Stomach (tissue), 19 donors: ENCODE measurements at places on chromosomes 13 and 19. TPM values are rescaled to one million over a fixed set of nuclear protein-coding genes. Genes with fewer than 3 reads are reported as not detected.

- H3K27me3 ChIP-seq, result no peaks in the 10 kb centered on the region
- H3K36me3 ChIP-seq, result peaks cover 5% of the 10 kb centered on the region
- no peaks in the 10 kb centered on the region for H3K4me1 ChIP-seq
Observed at GRCh38 chr13:49436890-49437289, 7.0 kb downstream of the CAB39L start.

DNA sequence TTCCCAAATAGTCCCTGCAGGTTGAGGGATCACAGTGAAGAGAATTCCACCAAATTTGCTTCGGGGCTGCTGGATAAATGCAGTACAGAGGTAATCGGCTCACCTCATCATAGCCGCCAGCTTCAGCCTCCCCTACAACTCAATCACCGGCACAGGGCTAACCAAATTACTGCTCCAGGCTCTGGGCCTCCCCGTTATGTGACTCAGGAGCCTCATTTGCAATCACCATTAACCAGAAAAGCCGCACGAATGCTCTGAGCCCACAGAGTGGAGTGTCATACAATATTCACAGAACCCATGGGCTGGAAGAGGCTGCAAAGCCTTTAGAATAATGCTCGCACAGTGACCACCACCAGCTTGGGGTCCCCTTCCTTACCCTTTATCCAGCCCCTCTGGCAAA is 4.9 kb downstream of the SIAH3 start:
- no peak for DNase-seq
- H3K27ac ChIP-seq, result no peak overlapping the region
- peaks cover 36% of the 10 kb centered on the region for H3K4me1 ChIP-seq

GRCh38 chr19:12425236-12425887 is 15.5 kb downstream of the ZNF443 start:
- no peak for DNase-seq
- H3K36me3 ChIP-seq, result peaks cover under 1% of the 10 kb centered on the region
- no peaks in the 10 kb centered on the region for H3K4me1 ChIP-seq
- no peak overlapping the region for H3K4me3 ChIP-seq
- no peaks in the 10 kb centered on the region for H3K27me3 ChIP-seq

DNA sequence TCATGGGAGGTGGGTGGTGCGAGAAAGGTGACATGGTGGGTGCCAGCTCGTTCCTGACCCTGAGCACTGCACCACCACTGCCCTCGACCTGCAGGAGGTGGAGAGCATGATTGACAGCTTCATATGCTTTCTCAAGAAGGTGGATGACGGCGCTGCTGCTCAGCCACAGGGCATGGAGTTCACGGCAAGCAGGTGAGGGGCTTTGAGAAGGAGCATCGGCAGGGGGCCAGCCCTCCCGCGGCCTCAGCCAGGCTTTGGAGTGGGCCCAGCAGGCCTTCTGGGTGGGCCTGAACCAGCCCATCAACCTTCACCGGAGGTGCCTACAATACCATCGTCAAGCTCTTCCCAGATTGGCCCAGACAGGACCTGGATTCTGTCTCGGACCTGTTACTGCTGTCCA is 18.9 kb upstream of the ZNF14 start:
- no peak for DNase-seq
- no peak overlapping the region for H3K27ac ChIP-seq
- no peaks in the 10 kb centered on the region for H3K27me3 ChIP-seq
- H3K4me3 ChIP-seq, result no peak overlapping the region
- no peaks in the 10 kb centered on the region for H3K4me1 ChIP-seq

GRCh38 chr13:25241007-25241406 is 46.3 kb downstream of the MTMR6 start:
- H3K27me3 ChIP-seq, result no peaks in the 10 kb centered on the region
- no peak for DNase-seq
- H3K36me3 ChIP-seq, result no peaks in the 10 kb centered on the region

DNA sequence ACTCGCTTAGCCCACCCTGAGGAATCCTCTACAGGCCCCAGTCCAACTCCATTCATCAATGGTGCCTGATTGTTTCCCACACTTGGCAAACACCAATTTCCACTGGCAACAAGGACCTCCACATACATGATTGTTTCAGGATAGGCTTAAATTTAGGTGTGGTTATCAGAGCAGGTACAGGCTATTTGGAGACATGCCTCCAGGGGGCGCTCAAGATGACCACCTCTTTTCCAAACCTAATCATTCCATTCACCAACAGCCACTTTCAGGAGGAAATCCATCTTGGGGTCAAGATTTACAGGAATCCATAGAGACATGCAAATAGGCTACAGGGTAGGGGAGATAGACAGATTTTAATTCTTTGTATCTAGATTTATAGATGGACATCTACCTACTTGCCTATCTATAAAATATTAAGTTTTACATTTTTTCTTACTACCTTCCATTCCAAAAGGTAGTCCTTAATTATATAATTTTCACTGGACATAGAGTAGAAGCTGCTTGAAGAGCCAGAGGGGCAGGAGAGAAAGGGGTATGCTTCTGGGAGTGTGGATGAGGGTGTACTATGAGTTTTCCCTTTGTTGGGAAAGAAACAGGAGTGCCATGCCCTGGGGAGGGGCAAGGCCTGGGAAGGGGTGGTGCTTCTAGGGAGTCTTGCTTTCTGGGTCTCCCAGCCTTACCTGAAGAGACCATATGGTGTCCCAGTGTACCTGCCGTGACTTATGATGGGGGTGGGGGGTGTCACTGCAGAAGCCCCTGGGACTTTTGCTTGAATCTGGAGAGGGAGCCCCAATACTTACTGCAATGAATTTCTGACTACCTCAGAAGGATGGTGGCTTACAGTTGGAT is 14.1 kb upstream of the PCDH8 start:
- H3K27ac ChIP-seq, result no peak overlapping the region
- H3K36me3 ChIP-seq, result no peaks in the 10 kb centered on the region
- H3K27me3 ChIP-seq, result peaks cover 7% of the 10 kb centered on the region
- H3K4me1 ChIP-seq, result no peaks in the 10 kb centered on the region

DNA sequence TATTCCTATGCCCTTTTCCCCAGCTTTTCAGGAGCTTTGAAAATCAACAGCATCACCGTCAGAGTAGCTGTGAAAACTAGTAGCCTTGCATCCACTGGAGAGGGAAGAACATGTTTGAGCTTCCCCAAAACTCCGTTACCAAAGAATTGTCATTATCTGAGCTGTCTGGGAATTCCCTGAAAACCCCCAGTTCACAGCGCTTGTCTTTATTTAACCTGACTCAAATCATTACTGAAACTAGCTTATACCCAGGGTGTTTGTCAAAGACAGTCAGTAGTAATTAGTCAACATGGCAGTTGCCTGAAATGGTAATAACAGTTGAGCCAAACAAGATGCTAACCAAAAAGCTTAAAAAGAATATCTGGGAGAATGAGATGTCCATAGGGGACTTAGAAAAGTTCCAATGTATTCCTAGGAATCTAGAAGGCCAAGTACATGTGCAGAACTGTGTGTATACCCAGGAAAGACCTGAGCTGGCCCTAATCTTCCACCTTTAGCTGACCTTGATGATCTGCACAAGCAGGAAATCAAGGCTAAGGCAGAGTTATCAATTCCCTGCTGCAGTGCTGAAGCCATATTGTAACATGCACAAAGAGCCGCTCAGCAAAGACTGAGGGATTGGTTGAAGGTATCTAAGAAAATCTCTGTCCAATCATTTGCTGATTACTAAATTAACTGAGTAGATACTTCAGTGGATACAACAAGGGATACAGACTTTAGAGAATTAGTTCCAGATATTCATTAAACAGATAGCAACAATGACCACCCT is 130.8 kb downstream of the KL start:
- H3K36me3 ChIP-seq, result peaks cover 4% of the 10 kb centered on the region
- DNase-seq, result no peak
- no peak overlapping the region for H3K27ac ChIP-seq
- no peaks in the 10 kb centered on the region for H3K4me1 ChIP-seq

GRCh38 chr13:48637601-48638000 is 16.1 kb upstream of the CYSLTR2 start:
- DNase-seq, result no peak
- no peaks in the 10 kb centered on the region for H3K27me3 ChIP-seq
- no peak overlapping the region for H3K4me3 ChIP-seq
- H3K4me1 ChIP-seq, result no peaks in the 10 kb centered on the region

GRCh38 chr19:42074513-42075363 is 1.2 kb upstream of the ZNF574 start:
- peaks cover 41% of the 10 kb centered on the region for H3K4me1 ChIP-seq
- DNase-seq, result peak; percentile 75
- peak overlapping the region; percentile 72 for H3K4me3 ChIP-seq
- peaks cover 8% of the 10 kb centered on the region for H3K27me3 ChIP-seq

DNA sequence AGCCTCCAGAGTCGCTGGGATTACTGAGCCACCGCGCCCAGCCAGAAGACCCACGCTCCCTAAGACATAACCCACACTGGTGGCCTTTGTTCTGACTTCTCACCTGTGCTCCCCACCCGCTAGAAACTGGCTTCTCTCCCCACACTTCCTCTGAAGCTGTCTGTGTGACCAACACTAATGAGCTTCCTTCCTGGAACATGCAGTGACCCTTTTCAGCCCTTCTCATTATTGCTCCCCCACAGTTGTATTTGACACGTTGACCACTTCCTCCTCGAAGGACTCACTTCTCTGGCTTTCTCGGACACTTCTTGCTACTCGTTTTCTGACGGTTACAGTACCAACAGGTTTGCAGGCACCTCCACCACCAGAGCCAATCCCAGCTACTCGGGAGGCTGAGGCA is 10.9 kb downstream of the NCR1 start:
- H3K4me3 ChIP-seq, result no peak overlapping the region
- H3K27me3 ChIP-seq, result no peaks in the 10 kb centered on the region
- no peak overlapping the region for H3K27ac ChIP-seq
- no peak for DNase-seq

GRCh38 chr19:30669329-30670010 is 297.3 kb downstream of the ZNF536 start:
- H3K4me1 ChIP-seq, result peaks cover 3% of the 10 kb centered on the region
- H3K36me3 ChIP-seq, result no peaks in the 10 kb centered on the region
- H3K27me3 ChIP-seq, result peaks cover 45% of the 10 kb centered on the region
- peak; percentile 84 for DNase-seq
- H3K27ac ChIP-seq, result no peak overlapping the region

DNA sequence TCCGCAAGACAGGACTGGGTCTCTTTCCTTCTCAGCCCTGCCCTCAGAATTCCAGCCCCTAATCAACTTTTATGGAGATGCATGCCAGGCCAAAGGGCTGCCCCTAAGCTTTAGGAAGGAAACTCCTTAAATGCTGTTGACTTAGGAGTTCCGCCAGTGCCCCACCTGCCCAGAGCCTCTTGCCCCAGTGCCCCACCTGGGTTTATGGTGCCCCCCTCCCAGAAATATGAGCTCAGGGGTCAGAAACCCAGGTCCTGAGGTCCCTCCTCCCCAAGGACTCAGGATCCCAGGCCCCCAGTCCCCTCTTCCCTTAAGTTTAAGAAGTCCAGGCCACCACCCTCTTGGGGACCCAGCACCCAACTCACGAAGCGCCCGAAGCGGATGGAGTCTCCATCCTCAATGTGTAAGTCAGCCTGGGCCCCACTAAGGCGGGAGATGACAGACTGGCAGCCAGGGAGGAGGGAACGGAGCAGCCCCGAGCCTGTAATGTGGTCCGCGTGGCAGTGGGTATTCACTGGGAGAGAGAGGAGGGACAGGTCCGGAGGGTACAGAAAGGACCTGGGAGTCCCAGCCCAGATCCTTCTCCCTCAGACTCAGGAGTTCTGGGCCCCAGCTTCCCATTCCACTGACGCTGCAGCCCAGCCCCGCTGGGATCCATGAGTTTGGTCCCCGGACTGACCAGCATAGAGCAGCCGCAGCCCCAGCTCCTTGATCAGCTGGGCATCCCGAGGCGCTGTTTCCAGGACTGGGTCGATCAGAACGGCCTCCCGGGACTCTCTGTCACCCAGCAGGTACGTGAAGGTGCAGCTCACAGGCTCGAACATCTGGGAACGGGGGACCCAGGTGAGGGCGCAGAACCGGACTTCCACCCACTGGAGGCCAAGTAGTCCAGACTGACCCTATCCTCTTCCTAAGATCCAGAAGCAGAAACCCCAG is 897 bp downstream of the ETHE1 start:
- peak overlapping the region; percentile 96 for H3K4me3 ChIP-seq
- H3K4me1 ChIP-seq, result peaks cover 17% of the 10 kb centered on the region
- H3K36me3 ChIP-seq, result no peaks in the 10 kb centered on the region
- H3K27me3 ChIP-seq, result no peaks in the 10 kb centered on the region
- peak; percentile 38 for DNase-seq

- H3K4me1 ChIP-seq, result no peaks in the 10 kb centered on the region
- no peak for DNase-seq
- no peak overlapping the region for H3K27ac ChIP-seq
- H3K27me3 ChIP-seq, result no peaks in the 10 kb centered on the region
Observed at GRCh38 chr13:38519229-38519911, 167.5 kb upstream of the FREM2 start.

GRCh38 chr13:91236921-91237320 is 110.6 kb upstream of the MIR17HG start:
- no peak for DNase-seq
- H3K27ac ChIP-seq, result no peak overlapping the region
- no peaks in the 10 kb centered on the region for H3K27me3 ChIP-seq
- H3K36me3 ChIP-seq, result no peaks in the 10 kb centered on the region

DNA sequence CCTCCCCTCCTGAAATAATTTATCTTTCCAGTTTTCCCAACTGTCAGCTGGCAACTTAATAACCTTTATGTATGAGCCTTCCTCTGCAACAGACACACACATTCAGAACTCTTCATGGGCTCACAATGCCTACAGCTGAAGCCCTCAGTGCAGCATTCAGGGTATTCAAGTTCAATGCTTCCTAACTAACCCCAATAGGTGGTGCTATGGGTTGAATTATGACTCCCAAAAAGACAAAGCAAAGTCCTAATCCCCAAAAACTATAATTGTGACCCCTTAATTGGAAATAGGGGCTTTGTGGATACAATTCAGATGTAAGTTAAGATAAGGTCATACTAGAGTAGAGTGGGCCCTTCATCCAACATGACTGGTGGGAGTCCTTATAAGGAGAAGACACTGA is 202.2 kb downstream of the SUCLA2 start:
- no peaks in the 10 kb centered on the region for H3K27me3 ChIP-seq
- DNase-seq, result no peak
- H3K36me3 ChIP-seq, result no peaks in the 10 kb centered on the region
- H3K27ac ChIP-seq, result no peak overlapping the region

DNA sequence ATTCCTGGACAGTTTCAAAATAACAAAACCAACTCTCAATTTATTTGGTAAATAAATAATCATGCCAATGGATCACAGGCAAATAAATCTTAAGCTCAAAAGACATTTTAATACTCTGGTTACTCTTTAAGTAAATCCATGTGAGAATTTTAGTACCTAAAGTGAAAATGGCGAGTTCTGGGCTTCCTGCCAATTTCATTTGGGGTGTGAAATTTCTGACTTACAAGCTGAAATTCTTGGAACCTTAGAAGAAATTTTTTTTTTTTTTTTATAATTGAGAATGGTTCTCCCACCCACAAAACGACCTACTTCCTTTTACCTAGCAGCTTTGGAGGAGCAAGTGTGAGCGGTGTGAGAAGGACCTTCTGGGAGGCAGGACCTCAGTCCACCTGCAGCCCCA is 354.5 kb upstream of the NBEA start:
- DNase-seq, result peak; percentile 21
- no peak overlapping the region for H3K27ac ChIP-seq
- no peak overlapping the region for H3K4me3 ChIP-seq

GRCh38 chr19:16429066-16429758 is 42.6 kb downstream of the EPS15L1 start:
- H3K27ac ChIP-seq, result no peak overlapping the region
- H3K4me3 ChIP-seq, result no peak overlapping the region
- peak; percentile 61 for DNase-seq
- peaks cover 52% of the 10 kb centered on the region for H3K36me3 ChIP-seq
- H3K27me3 ChIP-seq, result no peaks in the 10 kb centered on the region
- no peaks in the 10 kb centered on the region for H3K4me1 ChIP-seq

Gene PGLYRP2
- total RNA-seq, result not detected

Gene SPACA4
- not detected for total RNA-seq

Gene CSNK1G2
- total RNA-seq, result 35.8 TPM

Gene LILRB1
- total RNA-seq, result 0.37 TPM

Gene PRKD2
- 18.5 TPM for total RNA-seq

Gene NLRP5
- not detected for total RNA-seq

Gene FARP1
- total RNA-seq, result 58.3 TPM

Gene ITPKC
- 17.8 TPM for total RNA-seq

Gene TLE6
- total RNA-seq, result 7.0 TPM
